ENCODE measurements at places on chromosomes 4 and X.

GRCh38 chrX:154333837-154334271 is 38.3 kb downstream of the TKTL1 start:
- no peak for DNase-seq

GRCh38 chr4:127631420-127631819 is 1.3 kb upstream of the INTU start:
- DNase-seq = no peak

DNA sequence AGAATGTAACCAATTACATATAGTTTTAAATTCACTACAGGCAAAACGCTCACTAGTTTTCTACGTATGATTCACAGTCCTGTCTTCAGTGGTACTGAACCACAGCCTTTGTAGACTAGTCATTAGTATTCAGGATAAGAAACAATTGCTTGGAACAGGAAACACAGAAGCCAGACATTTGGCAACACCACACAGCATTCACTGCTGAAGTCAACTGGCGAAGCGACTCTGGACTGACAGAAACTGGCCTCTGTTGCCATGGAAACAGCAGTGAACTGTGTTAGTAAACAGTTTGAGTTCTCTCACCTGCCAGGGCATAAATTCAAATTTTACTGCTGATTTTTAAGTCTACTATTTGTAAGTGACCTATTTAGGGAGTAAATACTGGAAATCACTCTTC is 57.6 kb downstream of the MAPK10 start:
- no peak for DNase-seq

GRCh38 chrX:111504941-111505340 is 6.5 kb upstream of the SERTM2 start:
- no peak for DNase-seq

GRCh38 chr4:40550948-40551462 is 78.7 kb downstream of the RBM47 start:
- no peak for DNase-seq

DNA sequence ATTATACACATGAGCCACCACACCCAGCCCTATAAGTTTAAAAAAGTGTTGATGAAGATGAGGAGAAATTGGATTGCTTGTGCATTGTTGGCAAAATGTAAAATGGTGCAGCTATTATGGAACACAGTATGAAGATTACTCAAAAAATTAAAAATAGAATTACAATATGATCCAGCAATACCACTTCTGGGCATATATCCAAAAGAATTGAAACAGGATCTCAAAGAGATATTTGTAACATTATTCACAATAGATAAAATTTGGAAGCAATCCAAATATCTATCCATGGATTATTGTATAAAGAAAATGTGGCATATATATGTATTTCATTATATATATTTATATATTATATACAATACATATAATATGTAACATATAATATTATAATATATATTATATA is 515.6 kb upstream of the GNPDA2 start:
- no peak for DNase-seq

DNA sequence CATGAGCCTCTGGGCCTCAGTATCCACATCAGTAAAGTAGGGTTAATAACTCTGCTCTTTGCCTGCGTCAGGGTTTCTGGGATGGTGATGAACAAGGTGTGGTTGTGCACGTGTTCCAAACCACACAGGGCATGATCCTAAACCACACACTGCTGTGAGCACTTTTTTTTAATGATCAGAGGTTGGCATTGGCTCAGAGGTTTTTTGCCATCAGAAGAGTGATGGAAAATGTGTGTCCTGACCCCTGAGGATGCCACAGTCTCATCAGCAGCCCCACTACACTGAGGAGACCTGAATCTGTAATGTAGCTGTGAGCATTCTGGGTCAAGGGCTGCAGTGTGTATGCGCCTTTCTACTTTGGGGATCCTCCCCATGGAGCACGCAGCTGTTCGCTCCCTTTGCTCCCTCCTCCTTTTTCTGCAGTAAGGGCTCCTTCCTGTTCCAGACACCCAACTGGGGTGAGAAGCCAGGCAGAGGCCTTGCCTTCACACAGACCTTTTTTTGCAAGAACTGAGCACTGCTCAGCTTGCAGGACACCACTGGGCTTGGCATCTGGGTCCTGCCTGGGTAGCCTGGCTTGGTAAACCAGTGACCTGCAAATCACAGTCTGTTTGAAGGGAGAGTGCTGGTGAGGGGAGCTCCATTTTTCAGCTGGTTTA is 87.5 kb downstream of the MAMLD1 start:
- DNase-seq = no peak

DNA sequence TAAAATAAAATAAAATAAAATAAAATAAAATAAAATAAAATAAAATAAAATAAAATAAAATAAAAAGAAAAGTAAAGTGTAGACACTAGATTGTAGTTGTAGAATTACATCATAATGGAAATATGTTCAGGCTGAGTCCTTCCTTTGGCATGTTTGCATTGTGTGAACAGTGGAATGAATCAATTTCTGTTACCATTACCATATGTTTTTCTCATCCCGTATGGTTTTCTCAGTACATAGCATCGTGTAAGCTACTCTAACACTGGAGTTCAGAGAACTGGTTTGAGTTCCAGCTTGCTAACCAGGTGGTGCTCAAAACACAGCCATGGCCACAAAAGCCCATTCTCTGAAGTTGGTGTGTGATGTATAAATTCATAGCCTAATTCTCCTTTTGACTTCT is 45.9 kb downstream of the USP11 start:
- no peak for DNase-seq

- DNase-seq = no peak
These were observed 55.1 kb downstream of the F9 start for GRCh38 chrX:139585613-139586012.

DNA sequence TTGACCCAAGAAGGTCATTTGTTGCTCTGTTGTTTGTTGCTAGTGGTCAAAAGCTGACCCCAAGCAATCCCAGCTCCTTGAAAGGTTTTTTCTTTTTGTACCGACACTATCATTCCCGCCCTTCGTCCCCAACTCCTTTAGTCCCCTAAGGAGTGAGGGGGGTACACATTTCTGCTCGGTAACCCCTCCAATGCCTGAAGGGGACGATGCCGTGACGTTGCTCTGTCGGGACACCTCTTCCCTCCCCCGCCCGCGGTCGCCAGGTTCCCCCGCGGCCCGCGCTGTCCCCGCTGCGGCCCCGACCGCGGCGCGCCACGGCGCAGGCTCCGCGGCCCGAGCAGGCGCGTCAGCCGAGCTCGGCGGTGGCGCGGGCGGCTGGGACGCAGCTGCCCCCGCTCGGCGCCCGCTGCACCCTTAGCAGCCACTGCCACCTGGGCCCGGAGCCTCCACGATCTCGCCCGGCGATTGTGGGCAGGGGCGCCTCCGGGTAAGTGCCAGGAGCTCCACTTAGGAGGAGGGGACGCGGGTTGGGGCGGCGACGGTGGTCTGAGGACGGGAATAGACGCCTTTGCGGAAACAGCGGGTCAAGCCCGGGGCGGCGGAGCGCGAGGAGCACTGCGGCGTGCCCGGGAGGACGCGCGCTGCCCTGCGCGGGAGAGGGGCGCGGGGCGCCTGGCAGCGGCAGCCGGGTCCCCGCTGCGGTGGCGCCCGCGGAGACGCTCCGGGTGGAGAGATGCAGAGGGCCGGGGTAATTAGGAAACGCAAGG is at the start of gene GLRB:
Gene GLRB, plus strand, starts transcription at position 340 of the 767 bp plus-strand sequence. CDS start 1,875 bp downstream, outside the sequence.
- no peak for DNase-seq

DNA sequence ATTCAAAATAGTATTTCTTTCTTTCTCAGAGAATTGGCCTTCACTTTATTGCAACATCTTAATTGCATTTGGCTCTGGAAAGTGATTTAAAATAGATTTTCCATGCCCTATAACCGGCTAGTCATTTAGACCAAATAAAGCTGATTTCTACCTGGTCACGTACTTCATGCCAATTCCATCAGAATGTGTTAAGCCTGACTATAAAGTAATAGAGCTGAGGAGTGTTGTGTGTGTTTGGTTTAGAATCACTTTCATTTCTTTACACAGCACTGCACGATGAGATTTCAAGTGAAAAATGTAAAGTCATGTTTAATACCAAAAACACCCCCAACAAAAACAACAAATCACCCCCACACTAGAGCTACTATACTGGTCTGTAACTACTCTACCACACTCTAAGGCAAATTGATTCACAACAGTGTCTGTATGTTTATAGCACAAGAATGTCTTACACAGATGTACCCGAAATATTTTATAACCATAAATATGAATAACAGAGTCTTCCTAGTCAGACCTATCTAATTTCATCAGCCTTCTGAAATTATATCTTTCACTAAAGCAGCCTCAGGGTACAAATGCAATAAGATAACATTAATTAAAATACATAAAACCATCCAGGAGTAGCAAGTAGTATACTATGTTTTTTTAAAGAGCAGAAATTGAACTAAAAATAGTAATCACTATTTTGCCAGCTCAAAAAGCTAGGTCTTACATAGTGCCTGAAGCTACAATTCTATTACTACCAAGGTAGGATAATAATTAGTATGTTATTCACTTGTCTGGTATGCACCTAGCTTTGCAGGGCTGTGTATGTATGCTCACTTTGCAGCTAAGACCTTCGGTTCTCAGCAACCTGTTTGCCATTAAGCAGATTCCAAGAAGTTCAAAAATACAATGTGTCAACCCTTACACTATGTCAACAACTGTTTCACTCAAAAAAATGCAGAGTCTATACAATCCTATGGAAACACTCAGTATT is 28.4 kb downstream of the APBB2 start:
- no peak for DNase-seq

- DNase-seq = no peak
These were observed 45.1 kb downstream of the TBC1D9 start for GRCh38 chr4:140710908-140711622.

GRCh38 chr4:177434667-177435066 is 7.6 kb downstream of the AGA start:
- DNase-seq = no peak

- no peak for DNase-seq
These were observed 19.5 kb upstream of the STARD8 start for GRCh38 chrX:68627986-68628385.

DNA sequence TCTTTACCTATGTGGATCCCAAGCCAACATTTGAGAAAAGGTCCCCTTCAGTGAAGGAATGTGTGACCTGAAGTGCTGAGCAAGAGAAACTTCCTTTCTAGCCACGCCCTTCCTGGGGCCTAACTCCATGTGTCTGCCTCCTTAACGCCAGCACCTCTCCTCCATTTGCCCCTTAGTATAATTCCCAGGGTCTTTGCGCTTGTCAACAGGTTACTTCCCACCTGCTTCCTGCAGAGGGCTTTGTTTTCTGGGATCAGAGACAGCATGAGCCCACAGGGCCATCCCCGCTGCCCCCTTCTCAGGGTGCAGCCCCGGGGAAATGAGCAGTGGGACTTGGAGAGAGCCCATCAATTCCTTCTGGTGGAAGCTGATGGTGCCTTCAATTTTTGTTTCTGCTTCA is 45.9 kb upstream of the DRD5 start:
- DNase-seq = no peak

GRCh38 chr4:174099712-174100111 is 183.8 kb downstream of the FBXO8 start:
- no peak for DNase-seq

- DNase-seq = no peak
These were observed 622.5 kb downstream of the ANKRD50 start for GRCh38 chr4:124090021-124090420.

- peak; percentile 55 for DNase-seq
These were observed at the start of gene FAM50A for GRCh38 chrX:154443992-154444754. Gene FAM50A, plus strand, starts transcription at chrX:154444141. Its CDS starts 95 bp downstream, at chrX:154444236.

GRCh38 chrX:23503835-23504539 is 163.3 kb upstream of the PRDX4 start:
- DNase-seq = no peak

DNA sequence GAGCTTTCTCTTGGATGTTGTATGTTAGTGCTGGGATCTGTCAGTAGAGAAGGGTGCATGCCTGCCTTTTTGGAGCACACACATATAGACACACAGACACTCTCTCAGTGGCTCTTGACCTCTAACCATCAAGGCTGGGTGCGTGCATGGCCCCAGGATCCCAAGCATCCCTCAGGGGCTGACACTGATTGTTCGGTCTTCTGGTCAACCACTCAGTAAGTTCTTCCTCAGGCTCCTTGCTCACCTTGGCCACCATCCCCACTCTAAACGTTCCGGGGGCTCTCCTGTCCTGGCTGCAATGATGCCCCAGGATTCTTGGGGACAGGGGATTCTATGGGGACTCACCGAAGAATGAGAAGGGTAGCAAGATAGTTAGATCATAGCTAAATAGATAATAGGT is 179.6 kb downstream of the SHOX start:
- no peak for DNase-seq

GRCh38 chrX:96563646-96564045 is 121.0 kb upstream of the DIAPH2 start:
- DNase-seq = no peak

DNA sequence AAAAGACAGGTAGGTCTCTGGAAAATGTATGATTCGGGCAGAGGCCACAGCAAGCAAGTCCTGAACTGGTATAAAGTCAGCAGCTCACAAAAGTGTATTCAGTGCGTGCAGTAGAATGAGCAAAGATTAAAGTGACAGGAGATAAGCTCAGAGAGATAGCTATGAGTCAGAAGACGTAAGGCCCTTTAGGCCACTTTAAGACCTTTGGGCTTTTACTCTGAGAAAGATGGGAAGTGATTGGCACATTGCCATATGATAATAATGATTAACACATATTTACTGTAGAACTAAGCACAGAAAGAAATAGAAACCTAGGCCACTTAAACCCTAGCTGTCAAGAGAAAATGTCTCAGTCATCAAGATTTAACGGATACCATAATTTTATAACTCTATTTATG is 51.7 kb downstream of the TBCK start:
- DNase-seq = no peak

- DNase-seq = no peak
These were observed 16.9 kb downstream of the OTUD5 start for GRCh38 chrX:48940404-48940955.

DNA sequence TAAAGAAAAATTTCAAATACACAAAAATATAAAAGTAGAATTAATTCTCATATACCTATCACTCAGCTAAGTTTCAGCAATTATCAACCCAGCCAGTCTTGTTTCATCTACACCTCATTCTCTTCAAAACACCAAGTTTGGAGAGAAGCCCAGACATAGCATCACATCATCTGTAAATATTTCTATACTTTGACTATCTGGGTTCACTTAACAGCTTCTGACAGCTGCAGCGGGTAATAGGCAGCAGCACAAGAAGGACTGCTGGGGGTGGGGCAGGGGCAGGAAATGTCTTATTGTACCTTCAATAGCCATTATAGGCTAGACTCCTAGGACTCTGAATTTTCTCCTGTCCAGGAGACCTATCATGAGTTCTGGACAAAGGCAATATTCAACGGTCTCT is 54.1 kb downstream of the PHF8 start:
- no peak for DNase-seq

DNA sequence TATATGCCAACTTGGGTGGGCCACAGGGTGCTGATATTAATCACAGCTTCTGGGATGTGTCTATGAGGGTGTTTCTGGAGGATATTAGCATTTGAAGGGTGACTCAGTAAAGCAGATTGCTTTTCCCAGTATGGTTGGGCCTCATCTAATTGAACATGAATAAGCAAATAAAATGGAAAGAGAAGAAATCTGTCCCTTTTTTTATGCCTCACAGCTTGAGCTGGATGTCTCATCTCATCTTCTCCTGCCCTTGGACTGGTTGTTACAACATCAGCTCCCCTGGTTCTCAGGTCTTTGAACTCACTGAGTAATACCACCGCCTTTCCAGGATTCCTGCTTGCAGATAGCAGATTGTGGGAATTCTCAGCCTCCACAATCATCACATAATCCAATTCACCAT is 1149.2 kb downstream of the PCDH18 start:
- DNase-seq = no peak

GRCh38 chrX:31279359-31279758 is 207.5 kb upstream of the FTHL17 start:
- no peak for DNase-seq
